Left ventricle myocardium superior (tissue), 1 donor: ENCODE measurements at places on chromosomes 1 and 21. TPM values are rescaled to one million over a fixed set of nuclear protein-coding genes. Genes with fewer than 3 reads are reported as not detected.

Gene PLA2G5
- 47.1 TPM for total RNA-seq

Gene TRIM67
- not detected for total RNA-seq

Gene NPHS2
- total RNA-seq = not detected

Gene IPP
- total RNA-seq = 12.2 TPM

Gene GBP6
- not detected for total RNA-seq

Gene AMY1B
- not detected for total RNA-seq

Gene ZRANB2
- total RNA-seq = 53.8 TPM

Gene PPP2R5A
- total RNA-seq = 80.7 TPM

Gene GPR37L1
- 0.07 TPM for total RNA-seq
